Stimulated activated CD8-positive, alpha-beta memory T cell treated with anti-CD3 and anti-CD28 coated beads, Interleukin-4, amount 100 ng/mL, for 24 hours (primary cell): ENCODE measurements at places on chromosomes 1 and 21.
A peak's percentile ranks its signal among the peaks of the same experiment; 100 is the strongest.

GRCh38 chr21:42238185-42238934, 19.4 kb downstream of the ABCG1 start:
- no peak for DNase-seq

DNA sequence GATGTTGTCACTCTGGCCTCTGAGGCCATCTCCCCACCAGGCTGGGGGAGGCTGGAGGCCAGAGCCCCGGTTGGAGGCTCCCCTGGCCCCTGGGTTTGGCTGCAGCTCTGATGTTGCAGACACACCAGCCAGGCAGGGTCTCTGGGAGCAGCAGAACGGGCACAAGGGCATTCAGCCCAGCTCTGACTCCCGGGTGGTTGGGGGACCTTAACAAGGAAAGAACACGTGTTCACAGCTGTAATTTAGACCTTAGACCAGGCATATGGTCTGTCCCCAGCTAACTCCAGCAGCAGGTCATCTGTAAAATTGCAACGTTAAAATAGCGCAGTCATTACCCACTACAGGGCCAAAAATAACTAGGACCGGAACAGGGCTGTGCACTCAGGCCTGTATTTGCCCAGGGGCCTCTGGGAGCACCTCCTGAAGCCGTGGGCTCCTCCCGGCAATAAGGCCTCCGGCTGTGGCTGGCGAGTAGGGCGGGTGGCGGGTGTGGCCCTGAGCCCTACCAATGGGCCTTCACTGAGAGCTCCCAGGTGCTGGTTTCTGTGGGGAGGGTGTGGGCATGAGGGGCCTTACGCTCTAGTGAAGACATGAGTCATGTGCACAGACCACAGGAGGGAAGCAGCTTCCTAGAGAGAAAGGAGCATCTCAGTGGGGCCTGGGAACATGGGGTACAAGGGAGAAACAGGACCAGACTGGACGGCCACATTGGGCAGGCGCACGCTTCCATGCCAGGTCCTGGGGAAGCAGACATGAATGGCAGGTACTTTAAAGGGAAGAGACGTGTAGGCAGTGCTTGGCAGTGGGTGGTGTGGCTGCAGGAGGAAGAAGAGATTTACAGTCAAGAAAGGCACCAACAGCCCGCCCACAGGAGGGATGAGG, 6.1 kb downstream of the LDLRAP1 start:
- DNase-seq: peak; percentile 61

DNA sequence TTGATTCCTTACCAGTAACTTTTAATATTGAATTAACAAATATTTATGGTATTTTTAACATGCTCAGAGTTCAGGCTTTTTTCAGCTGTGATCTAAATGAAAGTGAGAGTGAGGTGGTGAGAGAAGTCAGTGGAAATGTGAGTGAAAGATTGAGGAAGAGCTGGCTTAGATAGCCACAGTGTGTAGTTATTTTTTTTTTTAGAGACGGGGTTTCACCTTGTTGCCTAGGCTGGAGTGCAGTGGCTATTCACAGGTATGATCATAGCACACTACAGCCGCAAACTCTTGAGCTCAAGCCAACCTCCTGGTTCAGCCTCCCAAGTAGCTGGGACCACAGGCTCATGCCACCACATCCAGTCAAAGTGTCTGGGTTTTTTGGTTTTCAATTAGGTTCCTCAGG, 10.9 kb downstream of the RNF11 start:
- DNase-seq: no peak

GRCh38 chr21:43921571-43921978, 56.6 kb downstream of the AGPAT3 start:
- DNase-seq: no peak

DNA sequence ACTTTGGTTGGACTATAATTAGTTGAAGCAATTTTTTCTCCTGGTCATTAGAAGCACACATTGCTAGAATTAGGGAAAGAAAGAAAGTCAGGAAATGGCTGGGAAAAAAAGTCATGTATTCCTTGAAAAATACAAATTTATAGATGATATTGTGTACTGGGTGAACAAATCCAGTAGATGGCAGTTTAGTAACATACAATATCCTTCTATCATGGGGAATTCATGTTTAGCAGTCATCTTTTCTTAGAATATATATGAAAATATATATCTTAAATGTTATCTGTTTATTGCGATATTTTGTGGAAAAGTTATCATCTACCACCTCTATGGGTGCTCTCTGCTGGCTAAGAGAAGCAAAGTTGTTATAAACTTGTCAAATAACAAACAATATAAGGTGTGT, 13.1 kb upstream of the ZRANB2 start:
- no peak for DNase-seq

DNA sequence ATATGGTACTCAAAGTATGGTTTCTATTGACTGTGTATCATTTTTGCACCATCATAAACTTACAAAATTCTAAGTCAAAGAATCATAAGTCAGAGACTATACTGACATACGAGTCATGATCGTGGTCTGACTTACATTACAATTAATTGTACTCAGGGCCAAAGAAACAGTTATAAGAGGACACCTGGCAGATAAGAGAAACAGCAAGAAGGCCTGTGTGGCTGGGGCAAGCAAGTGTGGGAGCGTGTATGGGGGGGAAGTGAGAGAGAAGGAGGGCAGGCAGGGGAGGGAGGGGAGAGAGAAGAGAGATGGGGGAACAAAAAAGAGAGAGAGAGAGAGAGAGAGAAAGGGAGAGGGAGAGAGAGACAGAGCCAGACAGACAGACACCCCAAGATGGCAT, 70.9 kb downstream of the RERE start:
- no peak for DNase-seq

DNA sequence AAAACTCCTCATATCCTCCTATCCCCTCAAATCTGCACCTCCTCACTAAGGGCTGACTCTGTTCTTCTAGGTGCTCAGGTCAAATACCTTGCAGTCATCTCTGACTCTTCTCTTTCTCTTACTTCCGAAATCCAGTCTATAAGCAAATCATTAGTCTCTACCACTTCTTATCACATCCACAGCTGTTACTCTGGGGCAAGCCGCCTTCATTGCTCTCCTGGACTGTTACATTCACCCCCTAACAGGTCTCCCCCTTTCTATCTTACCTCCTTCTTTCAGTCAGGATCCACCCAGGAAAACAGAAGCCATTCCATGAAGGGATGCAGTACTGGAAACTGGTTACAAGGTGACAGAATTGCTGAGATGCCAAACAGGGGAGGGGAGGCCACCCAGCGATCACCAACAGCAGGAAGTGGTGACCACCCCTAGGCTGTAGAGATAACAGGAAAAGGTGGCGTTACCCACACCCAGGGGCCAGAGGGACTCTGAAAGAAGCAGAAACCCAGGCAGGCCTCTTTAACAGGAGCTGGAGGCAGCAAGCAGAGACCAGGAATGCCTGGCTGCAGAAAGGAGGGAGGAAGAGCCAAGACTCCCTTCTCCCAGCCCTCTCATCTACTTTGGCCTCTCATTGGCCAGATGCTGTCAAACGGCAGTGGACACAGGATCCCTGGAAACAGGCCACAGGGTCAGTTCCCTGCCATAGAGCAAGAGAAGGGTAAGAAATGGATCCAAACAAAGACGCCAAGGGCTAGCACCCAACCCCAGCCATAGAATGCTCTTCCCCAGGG, 55.5 kb upstream of the FOXO6 start:
- no peak for DNase-seq

DNA sequence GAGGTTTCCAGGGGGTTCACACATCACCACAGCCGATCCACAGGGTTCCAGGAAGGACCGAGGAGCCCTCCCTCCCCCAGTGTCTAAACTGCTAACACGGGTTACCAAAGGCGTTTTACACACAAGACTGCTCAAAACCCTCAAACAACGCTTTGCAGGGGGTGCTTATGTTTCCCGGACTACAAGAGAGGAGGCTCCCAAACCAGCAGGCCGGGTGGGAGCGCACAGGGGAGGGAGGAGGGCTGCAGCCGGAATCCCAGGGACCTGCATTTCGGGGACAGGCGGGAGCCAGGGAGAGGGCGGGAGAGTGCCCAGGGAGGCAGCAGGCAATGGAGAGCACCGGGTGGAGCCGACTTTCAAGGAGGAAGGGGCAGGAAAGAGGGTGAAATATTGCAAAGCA, 50.8 kb downstream of the ACBD3 start:
- no peak for DNase-seq

GRCh38 chr1:58251430-58252073, 295.0 kb downstream of the OMA1 start:
- DNase-seq: no peak

DNA sequence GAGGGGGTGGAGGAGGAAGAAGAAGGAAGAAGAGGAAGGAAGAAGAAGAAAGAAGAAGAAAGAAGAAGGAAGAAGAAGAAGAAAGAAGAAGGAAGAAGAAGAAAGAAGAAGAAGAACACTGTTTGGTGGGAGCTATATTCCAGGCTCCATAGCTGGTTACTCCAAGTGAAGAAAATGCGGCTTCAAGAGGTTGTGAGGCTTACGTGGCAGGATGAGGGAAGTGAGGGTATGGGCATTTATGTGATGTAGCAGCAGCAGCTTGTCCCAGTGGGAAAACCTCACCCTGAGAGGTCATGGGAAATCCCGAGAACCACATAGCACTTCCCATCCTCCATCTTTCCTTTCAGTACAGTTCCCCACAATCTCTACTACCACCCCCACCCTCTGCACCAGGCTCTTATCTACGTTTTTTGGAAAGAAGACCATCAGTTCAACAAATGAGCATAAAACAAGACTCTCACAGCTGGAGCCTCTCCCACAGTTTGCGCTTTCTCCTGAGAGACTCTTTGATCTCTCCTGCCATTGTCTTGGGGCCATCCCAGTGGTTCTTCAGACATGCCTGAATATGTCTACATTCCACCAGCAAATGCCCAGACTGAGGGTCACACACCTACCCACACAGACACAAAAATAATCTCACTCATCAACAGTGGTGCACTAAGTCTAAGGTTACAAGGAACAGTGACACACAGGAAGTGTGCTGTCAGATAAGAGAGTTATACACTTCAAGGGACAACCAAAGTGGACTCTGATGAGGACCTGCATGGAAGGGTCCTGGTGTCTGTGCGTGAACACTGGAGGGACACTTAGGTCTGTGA, 77.9 kb upstream of the KCNJ15 start:
- DNase-seq: no peak

GRCh38 chr21:44666401-44667320, at the start of gene KRTAP12-2:
KRTAP12-2 (minus strand) TSS chr21:44666927; CDS start chr21:44666886, 41 bp downstream.
- DNase-seq: no peak

DNA sequence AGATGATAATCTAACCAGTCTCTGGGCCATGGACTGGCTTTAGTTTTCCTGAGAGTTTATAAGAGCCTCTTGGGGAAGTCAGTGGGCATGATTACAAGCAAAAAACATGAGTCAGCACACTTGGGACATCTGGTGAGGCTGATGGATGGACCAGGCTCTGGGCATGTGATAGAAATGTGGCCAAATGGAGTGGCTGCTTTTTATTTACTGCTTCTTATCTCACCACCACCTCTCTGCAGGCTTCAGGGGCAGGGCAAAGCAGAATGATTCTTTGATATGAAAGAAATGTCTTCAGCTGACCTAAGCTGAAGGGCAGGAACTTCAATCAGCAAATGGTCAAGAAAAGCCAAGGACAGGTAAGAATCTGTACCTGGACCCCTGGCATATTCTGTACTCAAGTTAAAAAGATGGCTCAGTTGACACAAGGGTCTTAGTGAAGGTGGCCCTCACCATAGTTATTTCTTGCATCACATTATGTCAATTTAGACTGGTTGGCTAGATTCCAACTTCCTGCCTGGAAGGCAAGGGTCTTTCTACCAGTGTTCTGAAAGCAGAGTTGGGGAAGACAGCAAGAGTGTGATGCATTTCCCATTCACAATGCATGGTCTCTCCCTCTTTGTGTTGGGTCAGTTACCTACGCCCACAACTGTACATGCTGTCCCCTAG, 162.8 kb downstream of the FASLG start:
- no peak for DNase-seq

DNA sequence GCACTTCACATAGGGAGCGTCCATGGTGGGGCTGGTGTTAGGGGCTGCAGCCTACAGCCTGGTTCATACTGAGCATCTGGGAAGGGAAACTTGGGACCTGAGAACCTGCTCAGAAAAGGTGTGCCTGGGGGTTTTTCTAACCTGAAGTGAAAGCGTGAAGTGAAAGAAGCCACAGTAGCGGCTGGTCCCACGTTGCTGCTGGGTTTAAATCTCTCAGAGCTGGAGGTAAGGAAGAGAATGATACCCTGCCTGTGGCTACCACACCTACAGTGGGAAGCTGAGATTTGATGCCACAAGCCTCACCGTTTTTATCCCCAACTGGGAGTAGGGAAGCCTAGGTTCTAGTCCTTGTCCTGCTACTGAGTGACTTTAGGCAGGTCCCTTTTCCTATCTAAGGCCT, 21.0 kb upstream of the FUCA1 start:
- DNase-seq: no peak

DNA sequence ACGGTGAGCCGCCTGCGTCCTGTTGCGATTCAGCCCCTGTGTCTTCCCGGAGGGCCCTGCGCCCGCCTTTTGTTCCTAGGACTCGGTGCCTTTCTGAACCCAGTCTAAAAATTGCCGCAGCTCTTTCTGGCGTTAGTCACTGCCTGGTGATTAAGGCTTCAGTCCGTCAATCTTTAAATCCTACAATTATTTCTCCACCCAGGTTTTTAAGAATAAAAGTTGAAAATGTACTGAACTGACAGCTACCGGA, 16.2 kb upstream of the PDXK start:
- no peak for DNase-seq

DNA sequence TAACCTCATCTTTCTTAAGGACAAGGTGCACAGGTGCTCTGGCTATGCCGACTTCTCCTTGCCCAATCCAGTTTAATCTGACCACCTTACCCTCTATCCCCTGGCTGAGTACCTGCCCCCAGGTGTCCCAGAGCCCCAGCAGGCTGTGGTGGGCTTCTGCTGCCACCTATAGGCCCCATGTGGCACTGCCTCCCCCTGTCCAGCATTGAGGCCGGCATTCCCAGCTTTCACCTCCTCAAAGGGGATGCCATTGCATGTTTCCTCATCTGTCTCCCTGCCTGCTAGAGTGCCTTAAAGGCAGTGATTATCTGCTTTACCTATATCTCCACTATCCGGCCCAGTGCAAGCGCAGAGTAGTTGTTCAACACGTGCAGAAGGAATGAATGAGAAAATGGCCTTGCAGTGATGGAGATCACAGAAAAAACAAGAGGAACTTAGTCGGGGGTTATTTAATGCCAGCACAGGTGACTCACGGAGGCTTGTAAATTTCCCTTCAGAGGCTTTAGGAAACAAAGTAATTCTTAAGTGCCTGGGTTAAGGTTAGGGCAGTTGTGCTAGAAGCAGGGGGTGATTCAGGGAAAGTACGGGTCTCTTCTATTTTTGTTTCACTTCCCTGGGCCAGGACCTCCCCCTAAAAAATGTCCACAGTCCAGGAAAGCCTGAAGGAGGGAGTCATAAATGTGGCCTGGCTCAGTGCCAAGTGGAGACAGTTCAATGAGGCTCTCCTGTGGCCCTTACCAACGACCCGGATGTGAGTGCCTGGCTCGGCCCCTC, 131.8 kb upstream of the NGF start:
- DNase-seq: no peak
